ENCODE measurements at places on chromosomes 16 and 17. TPM values are rescaled to one million over a fixed set of nuclear protein-coding genes. Genes with fewer than 3 reads are reported as not detected.

- DNase-seq = no peak
Measured at GRCh38 chr17:16911141-16911937, 60.6 kb downstream of the TNFRSF13B start.

DNA sequence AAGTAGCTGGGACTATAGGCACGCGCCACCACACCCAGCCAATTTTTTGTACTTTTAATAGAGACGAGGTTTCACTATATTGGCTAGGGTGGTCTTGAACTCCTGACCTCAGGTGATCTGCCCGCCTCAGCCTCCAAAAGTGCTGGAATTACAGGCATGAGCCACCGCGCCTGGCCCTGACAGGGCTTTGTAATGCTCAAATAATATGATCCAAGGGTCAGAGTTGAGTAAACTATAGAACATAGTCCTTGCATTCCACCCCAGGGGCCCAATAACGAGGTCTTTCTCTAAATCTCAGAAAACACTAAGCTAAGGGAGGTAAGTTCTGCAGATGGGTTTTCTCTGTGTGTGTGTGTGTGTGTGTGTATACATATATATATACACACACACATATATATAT is 5.8 kb upstream of the MEOX1 start:
- DNase-seq = peak; percentile 89

TPSB2 gene
- not detected for total RNA-seq

- no peak for DNase-seq
Measured at GRCh38 chr16:87239545-87239944, 77.6 kb downstream of the C16orf95 start.

MYO1D gene
- 13.2 TPM for total RNA-seq

LAT gene
- 2.0 TPM for total RNA-seq

- DNase-seq = no peak
Measured at GRCh38 chr17:64500487-64500859, 3.6 kb upstream of the POLG2 start.

- no peak for DNase-seq
Measured at GRCh38 chr16:74874123-74874522, 99.5 kb upstream of the FA2H start.
